ENCODE measurements at places on chromosomes 13 and 19. TPM values are rescaled to one million over a fixed set of nuclear protein-coding genes. Genes with fewer than 3 reads are reported as not detected.

NLRP11 gene
- polyA plus RNA-seq: 0.13 TPM

CGB5 gene
- polyA plus RNA-seq: not detected

BST2 gene
- polyA plus RNA-seq: 760 TPM

DNA sequence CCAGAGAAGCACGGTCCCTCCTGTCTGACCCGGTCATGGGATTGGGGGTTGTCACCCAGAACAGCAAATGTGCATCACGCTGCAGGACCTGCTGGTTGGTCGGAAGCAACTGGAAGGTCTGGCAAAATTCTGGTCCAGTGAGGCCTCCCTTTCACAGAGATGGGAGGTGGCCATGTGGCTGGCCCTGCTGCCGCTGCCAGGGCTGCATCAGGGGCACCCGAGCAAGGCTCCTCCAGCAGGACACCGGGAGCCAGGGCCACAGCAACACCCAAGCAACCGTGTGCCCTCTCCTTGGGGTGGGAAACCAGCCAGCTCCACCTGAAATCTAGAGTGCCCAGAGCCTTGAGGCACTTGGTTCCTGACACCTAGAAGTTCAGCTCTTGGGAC is 11.5 kb upstream of the GAS6 start:
- DNase-seq: no peak

GRCh38 chr19:53196777-53197396 is 3.7 kb upstream of the ZNF665 start:
- DNase-seq: peak; percentile 99
